Cerebellar nuclear complex (tissue), 1 donor: ENCODE measurements at places on chromosomes 1 and 21.

DNA sequence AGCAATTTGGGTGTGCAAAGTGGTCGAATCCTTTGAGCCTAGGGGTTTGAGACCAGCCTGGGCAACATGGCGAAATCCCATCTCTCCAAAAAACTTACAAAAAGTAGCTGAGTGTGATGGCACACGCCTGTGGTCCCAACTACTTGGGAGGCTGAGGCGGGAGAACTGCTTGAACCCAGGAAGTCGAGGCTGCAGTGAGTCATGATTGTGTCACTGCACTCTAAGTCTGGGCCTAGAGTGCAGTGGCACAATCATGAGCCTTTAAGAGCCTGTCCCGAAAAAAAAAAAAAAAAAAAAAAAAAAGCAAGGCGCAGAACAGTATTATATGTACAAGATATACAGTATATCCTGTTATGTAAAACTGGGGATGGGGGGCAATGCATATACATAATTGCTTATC is 25.1 kb upstream of the HTR1D start:
- DNase-seq: no peak

- DNase-seq: no peak
These were observed 11.7 kb upstream of the EPHA2 start for GRCh38 chr1:16167331-16168143.

GRCh38 chr1:228141226-228142044 is 1.4 kb downstream of the GUK1 start:
- DNase-seq: no peak

DNA sequence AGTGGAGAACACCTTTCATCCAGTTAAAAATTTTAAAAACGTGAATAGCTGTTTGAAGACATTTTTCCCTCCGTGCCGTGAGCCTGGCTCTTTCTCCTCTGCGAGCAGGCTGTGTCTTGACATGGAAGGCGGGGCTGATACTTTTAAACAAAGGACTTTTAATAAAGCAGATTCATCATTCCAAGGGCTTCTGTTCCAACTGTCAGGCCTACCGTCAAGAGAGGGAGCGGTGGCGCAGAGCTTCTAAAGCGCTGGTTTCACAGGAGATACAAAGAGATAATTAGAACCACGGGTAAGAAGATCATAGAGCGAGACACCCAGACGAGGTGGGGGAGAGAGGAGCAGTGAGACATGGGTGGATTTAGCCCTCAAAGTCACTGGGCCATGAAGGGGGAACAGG is 247.4 kb upstream of the C1orf174 start:
- DNase-seq: no peak

GRCh38 chr1:13443335-13443979 is 33.2 kb downstream of the PRAMEF20 start:
- DNase-seq: no peak

GRCh38 chr1:44621841-44622286 is 52.4 kb downstream of the TMEM53 start:
- no peak for DNase-seq

GRCh38 chr1:182173808-182174512 is 112.4 kb upstream of the ZNF648 start:
- DNase-seq: no peak

GRCh38 chr1:179550746-179551682 is 24.7 kb downstream of the NPHS2 start:
- no peak for DNase-seq

- DNase-seq: no peak
These were observed 60.4 kb downstream of the IRF2BP2 start for GRCh38 chr1:234549447-234550021.

- no peak for DNase-seq
These were observed 8.6 kb downstream of the CSTB start for GRCh38 chr21:43767498-43767983.

DNA sequence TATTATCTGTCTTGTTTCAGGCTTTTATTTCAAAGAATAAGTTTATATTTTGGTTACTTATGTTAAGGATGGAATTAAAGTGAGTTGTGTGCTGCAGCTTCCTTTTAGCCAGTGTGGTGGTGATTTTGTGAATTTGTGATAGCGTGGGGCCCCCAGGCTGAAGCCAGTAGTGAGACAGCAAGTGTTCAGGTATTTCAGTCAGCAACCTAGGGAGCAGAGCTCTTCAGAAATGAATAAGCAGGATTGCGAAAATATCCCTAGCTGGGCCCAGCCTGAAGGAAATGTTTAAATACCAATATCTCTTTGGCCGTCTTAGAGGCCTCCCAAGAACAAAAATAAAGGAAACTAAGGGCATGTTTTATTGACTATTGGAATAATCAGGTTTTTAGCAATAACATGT is 150.8 kb upstream of the C1orf105 start:
- no peak for DNase-seq

DNA sequence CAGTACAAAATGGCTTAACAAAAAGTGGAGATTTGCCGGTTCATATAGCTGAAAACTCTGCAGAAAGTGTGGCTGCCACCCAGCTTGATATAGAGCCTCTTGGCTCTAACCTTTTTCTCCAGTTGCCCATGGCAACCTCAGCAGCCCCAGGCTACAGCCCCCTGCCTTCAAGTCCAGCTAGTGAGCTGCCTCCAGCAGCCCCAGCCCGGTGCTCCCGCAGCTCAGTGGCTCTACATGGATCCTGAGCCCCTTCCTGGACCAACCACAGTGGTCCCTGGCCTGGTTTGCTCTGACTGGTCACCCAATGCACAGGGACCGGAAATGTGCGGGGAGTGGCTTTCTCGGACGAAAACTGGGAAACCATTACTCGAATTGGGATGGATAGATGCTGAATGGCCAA is 13.3 kb upstream of the ATF3 start:
- no peak for DNase-seq

DNA sequence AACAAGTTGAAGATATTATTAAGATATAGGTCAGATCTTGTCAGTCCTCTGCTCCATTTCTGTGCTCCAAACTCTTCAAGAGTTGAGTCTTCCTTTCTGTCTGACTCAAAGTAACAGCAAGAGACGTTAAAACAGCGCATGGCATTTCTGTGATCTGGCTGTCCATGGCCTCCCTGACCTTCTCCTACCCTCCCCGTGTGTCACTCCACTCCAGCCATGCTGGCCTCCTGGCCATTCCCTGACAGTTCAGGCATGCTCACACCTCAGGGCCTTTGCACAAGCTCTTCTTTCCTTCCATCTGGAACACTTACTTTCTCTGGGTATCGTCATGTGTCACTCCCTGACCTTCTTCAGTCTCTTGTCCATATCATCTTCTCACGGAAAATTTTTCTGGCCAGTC is 229.0 kb downstream of the CENPF start:
- no peak for DNase-seq

GRCh38 chr1:211978596-211978995 is 56.8 kb downstream of the INTS7 start:
- no peak for DNase-seq

GRCh38 chr1:41975850-41976569 is 57.3 kb upstream of the HIVEP3 start:
- no peak for DNase-seq

- DNase-seq: no peak
These were observed 73.7 kb downstream of the DMRTB1 start for GRCh38 chr1:53532912-53533311.

GRCh38 chr1:183864611-183865010 is 59.7 kb downstream of the RGL1 start:
- no peak for DNase-seq
